ENCODE measurements at places on chromosomes 3 and 15. TPM values are rescaled to one million over a fixed set of nuclear protein-coding genes. Genes with fewer than 3 reads are reported as not detected.
A peak's percentile ranks its signal among the peaks of the same experiment; 100 is the strongest.

DNA sequence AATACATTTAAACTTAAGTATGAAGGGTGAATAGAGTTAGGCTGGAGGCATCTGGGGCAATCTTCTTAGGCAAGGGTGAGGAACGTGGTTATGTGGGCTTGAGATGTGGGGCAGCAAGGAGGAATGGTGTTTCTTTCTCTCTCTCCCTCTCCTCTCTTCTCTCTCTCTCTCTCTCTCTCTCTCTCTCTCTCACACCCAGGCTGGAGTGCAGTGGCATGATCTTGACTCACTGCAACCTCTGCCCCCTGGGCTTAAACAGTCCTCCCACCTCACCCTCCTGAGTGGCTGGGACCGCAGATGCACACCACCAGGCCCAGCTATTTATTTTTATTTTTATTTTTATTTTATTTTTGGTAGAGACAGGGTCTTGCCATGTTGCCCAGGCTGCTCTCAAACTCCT is 4.0 kb upstream of the MGA start:
- DNase-seq, result peak; percentile 59

DNA sequence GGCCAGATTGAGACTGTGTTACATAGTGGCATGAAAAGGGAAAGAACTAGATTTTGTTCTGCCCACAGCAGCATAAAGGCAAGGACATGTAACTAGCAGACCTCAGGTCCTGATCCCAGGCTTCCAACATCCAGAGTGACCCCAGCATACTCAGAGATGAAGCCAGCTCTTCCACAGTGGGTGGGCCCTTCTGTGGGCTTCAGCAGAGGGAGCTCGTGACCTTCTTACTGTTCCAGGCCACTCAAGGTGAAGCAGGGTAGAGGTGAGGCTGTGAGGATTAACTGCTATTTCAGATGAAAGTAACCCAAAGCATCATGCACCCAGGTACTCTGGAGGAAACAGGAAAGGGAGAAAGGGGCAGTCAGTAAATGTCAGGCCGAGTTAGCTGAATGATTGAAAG is 905 bp upstream of the SLC24A1 start:
- no peak for DNase-seq

- DNase-seq, result no peak
Observed at GRCh38 chr15:98683831-98684230, 35.5 kb downstream of the IGF1R start.

GRCh38 chr3:71703797-71704196 is 21.4 kb downstream of the EIF4E3 start:
- DNase-seq, result no peak

GRCh38 chr3:24494618-24495325 is at the start of gene THRB:
TSS of gene THRB (minus strand) at chr3:24494850.
- peak; percentile 47 for DNase-seq

DNA sequence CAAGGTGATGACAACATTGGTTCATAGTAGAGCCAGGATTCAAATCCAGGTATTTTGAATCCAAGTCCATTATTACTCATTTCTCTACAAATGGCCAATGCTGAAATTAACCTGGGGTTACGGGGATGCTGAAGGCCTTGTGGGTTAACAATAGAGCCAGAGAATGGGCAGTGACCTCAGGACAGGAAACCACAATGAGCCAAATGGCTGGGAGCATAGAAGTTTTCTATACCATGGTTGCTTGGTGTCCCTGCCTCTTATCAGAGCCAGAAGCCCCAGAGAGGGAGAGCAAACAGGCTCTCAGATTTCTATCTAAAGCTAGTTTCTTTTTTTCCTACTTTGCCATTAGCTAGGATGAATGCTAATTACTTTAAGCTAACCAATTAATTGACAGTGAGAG is 82.3 kb downstream of the TNIK start:
- no peak for DNase-seq

- peak; percentile 35 for DNase-seq
Observed at GRCh38 chr3:149215515-149215914, 6.1 kb downstream of the CP start.

DNA sequence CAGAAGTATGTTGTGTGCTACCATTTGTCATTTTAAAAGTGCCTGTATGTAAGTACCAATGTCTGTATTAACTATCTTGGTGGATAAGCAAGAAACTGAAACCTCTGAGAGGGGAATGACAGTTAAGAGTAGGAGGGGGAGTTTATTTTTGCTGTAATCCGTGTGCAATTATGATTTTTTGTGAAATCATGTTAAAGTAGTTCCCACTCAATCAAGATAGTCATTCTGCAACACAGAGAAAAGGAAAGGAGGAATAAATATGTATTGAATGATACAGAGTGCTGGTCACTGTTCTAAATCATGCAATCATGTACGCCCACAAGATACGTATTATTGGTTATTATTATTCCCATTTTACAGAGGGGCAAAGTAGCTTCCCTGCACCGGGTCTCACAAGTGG is 105.1 kb upstream of the UBE2E1 start:
- DNase-seq, result no peak

DNA sequence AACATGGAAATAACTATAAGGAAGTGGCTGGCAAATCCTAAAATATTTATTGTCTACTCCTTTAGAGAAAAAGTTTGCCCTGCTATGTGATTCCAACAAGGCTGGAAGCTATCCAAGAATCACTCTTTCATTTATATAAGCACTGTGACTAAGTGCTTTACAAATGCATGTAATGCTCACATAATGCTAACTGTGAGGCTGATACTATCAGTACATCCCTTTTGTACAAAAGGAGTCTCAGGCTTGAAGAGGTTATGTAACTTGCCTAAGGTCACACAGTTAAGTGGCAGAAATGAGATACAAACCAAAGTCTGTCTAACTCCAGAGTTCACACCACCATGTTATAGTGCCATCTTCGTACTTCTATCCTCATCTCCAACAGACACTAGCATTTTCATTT is 17.0 kb downstream of the TOPBP1 start:
- DNase-seq, result peak; percentile 85

GRCh38 chr15:69750253-69750652 is 297.6 kb downstream of the RPLP1 start:
- no peak for DNase-seq

DNA sequence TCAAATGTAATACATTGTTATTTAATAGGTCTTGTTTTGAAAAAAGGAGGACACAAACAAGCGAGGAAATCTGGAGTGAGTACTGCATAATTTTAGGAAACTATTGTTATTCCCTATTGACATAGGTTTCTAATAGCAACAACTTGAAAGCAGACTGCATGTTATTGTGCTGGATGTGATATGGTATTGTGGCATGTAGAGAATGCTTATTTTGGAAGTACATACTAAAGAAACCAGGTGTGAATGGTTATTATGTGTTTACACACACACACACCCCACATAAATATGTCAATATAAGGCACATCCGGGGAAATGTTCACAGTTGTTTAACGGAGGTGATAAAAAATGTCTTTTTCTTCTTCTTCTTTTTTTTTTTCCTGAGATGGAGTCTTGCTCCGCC is 5.9 kb upstream of the MORF4L1 start:
- no peak for DNase-seq

- no peak for DNase-seq
Observed at GRCh38 chr15:29220852-29221251, 48.8 kb downstream of the NSMCE3 start.

DNA sequence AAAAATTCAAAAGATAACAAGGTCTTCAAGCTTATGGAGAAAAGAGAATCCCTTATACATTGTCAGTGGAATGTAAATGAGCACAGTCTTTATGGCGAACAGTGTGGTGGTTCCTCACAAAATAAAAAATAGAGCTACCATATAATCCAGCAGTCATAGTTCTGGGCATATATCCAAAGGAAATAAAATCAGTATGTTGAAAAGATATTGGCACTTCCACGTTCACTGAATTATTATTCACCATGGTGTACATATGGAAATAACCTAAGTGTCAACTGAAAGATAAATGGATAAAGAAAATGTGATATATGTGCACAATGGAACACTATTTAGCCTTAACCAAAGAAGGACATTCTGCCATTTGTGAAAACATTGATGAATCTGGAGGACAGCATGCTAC is 1161.2 kb downstream of the ROBO2 start:
- no peak for DNase-seq

GRCh38 chr3:72141264-72141663 is 356.3 kb upstream of the PROK2 start:
- DNase-seq, result no peak

- no peak for DNase-seq
Observed at GRCh38 chr3:13666781-13667709, 118.1 kb downstream of the FBLN2 start.

GRCh38 chr15:80695911-80696661 is 976 bp downstream of the ABHD17C start:
- peak; percentile 30 for DNase-seq

- no peak for DNase-seq
Observed at GRCh38 chr15:64011736-64012135, 34.5 kb downstream of the DAPK2 start.

GRCh38 chr3:11724615-11725339 is 81.1 kb upstream of the VGLL4 start:
- DNase-seq, result no peak

GRCh38 chr15:88282614-88283013 is 26.1 kb upstream of the NTRK3 start:
- DNase-seq, result no peak

DNA sequence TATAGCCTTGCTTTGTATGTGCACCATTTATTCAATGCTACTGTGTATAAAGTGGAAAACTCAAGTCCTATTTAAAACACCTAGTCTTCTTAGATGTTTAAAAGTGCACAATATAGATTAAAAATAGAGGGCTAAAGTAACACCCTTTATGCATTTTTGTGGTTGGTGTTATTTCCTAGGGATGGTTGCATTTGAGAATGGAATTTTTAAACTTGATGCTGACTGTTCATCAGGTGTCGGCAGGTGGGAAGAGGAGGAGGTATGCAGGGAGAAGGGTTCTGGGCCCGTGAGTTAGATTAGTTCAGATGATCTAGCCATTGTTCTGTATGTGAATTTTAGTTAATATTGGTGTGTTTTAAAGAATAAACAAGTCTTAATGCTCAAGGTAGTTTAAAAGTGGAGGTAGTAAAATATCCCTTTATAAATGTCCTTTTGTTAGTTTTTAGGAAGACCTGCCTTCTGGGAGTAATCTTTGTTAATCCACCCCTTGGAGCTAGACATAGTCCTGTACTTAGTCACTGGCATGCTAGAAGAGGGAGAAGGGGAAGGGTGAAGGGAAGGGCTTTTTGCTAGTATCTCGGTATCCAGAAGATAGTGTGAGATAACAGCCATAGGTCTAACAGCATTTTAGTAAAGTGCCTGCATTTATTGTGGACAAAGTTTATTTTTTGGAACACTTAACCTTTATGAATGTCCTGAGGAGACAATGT is 8.1 kb upstream of the SRPRB start:
- peak; percentile 6 for DNase-seq

DNA sequence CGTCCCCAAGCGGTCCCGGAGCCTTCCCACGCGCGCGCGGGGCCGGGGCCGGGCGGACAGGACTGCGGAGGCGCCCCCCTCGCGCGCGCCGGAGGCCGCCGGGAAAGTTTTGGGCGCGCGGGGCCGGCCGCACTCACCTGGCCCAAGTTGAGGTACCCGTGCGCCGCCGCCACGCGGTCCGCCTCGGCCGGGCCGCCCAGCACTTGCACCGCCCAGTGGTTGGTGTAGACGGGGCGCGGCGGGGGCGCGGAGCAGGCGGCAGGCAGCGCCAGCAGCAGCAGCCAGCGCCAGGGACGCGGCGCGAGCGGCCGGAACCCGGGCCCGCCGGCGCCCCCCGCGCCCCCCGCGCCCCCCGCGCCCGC is 289 bp downstream of the PCSK6 start:
- peak; percentile 37 for DNase-seq

DNA sequence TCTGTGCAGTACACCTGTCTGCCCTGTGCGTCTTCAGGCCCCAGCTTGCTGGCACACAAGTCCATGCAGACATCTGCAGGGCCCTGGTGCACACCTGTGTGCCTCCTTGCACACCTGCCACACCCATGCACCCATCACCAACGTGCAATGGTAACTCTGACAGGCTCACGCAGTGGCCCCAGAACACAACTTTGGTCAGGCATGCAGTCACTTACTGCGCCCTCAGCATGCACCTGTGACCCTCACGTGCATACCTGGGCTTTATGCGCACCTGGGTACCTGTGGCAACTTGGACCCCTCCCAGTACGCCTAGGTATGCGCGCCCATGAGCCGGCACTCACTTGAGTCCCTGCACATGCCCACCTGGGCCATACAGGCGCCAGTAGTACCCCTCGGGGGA is 1.7 kb downstream of the PLXND1 start:
- no peak for DNase-seq

GRCh38 chr3:71780430-71780829 is 4.5 kb downstream of the PROK2 start:
- no peak for DNase-seq

- DNase-seq, result peak; percentile 70
Observed at GRCh38 chr3:49799761-49800160, at the start of gene CDHR4. TSS of gene CDHR4 (minus strand) at chr3:49799873. CDS start at chr3:49799812, 61 bp downstream.

- peak; percentile 11 for DNase-seq
Observed at GRCh38 chr3:78761126-78761525, 1006.7 kb downstream of the ROBO1 start.

DNA sequence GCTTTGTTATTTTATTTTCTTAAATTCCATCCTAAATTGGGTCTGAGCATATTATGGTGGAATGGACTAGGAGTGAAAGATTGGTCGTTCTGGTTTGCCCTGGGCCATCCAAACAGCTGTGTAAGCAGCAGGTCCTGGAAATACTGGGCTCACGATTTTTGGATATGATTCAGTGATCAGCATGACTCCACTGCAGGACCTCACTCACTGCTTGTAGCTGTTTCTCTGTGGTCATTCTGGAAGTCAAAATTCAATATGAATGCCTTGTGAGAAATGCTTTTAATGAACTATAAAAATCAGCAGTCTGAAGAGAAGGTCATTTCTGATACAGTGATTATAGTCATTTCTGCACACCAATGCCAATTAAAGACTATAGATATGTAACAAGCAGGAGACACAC is 185.0 kb downstream of the RBMS3 start:
- DNase-seq, result peak; percentile 32

DNA sequence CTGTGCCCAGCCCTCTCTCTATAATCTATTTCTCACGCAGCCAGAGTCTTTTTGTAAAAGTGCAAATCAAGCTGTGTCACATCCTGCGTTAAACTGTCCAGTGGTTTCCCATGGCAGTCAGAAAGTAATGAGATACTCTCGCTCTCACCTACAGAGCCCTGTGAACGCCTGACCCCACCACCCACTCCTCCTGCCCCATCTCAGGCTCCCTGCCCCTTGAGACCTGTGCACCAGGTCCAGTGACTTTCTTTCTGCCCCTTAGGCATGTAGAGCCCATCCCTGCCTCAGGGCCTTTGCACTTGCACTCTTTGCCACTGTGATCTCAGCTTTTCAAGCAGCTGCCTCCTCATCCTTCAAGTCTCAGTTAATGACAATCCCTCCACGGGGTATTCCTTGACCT is 58.3 kb upstream of the RASGRP1 start:
- no peak for DNase-seq

Gene MYO5C
- not detected for total RNA-seq

Gene WDR49
- 0.32 TPM for total RNA-seq

Gene IL16
- total RNA-seq, result 0.32 TPM

Gene AHSG
- not detected for total RNA-seq

Gene DCBLD2
- 225 TPM for total RNA-seq

Gene KCNMB3
- total RNA-seq, result 1.3 TPM

Gene KNG1
- total RNA-seq, result not detected

Gene PARP15
- under 0.01 TPM for total RNA-seq

Gene SUSD5
- 2.2 TPM for total RNA-seq

Gene CYP19A1
- not detected for total RNA-seq

Data from fibroblast of villous mesenchyme (primary cell).